ENCODE measurements at places on chromosomes 4 and X. TPM values are rescaled to one million over a fixed set of nuclear protein-coding genes. Genes with fewer than 3 reads are reported as not detected.

Gene MAGEA2B
- not detected for total RNA-seq

Gene NPNT
- 0.98 TPM for total RNA-seq

DNA sequence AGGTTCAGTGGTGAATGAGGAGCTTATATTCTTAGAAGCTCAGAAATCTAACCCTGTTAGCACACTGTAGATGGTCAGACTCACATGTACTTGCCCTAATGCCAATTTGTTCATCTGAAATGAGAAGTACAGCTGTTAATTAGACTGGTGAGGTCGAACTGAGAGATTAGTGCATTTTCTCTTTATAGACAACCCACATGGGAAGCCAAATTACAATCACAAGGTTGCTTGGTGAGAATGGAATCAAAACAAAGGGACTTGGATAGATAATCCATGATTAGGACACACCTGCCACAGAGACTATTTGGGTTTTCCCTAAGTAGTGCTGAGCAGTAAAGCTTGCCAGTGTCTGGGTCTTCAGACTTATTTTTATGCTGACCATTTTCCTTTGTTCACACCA lies 88.3 kb downstream of the POLA1 start:
- no peak for DNase-seq

GRCh38 chr4:5755161-5755560 lies 44.2 kb downstream of the EVC start:
- DNase-seq, result no peak

GRCh38 chr4:46993075-46994006 lies at the start of gene GABRA4:
GABRA4 (minus strand) TSS chr4:46993581; CDS start chr4:46993424, 157 bp downstream.
- DNase-seq, result no peak

Gene EIF4E
- total RNA-seq, result 47.7 TPM

Gene BRCC3
- 15.9 TPM for total RNA-seq

DNA sequence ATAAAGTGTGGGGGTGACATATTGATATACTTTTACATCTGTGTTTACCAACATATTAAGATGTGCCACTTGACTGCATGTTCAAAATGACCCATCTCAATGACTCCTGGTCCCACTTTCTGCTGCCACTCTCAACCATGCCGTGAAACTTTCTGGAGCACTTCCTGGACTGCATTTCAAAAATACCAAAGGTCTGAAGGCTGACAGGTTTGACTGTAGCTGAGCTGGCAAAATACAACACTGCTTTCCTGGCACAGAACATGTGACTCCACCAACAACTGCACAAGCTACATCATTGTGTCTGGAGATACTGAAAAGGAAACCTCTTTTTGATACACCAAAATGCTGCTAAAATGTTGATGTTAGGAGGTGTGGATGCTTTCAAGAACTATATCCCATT lies 184.8 kb downstream of the UNC5C start:
- DNase-seq, result no peak

DNA sequence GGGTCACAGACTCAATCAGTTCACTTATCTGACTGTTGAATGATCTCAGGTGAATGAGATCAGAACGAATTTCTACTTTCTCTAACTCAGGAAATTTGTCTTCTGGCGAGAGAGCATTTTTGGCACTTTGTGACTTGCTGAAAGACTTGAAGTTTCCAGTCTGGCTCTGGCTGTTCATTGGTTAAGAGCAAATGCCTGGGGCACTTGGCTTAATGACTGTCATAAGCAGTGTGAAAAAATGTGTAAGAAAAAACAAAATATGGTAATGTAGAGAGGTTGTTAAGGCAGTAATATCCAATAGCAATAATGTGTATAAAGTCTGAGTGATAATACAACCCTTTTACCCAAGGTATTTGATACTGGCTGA lies 71.3 kb upstream of the PGRMC2 start:
- DNase-seq, result no peak

DNA sequence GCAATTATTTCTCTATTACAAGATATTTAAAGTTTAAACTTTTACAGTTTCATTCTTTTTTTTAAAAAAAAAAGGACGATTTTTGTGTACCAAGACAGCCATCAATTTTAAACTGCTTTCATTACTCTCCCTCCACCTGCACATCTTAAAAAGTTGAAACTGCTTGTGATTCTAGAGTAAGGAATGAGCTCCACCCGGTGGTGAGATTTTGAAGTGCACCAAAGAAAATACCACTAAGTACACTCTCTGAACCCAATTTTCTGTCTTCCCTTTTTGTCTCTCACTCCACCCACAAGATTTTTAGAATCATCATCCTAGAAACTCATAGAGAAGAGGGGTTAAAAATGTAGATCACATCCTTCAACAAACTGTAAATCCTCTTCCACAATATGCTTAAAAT lies 91.3 kb upstream of the WDR44 start:
- DNase-seq, result no peak

- no peak for DNase-seq
Measured at GRCh38 chrX:96480081-96480480, 204.6 kb upstream of the DIAPH2 start.

GRCh38 chrX:129768586-129769466 lies 10.9 kb upstream of the SASH3 start:
- DNase-seq, result no peak

Gene LONRF3
- 25.3 TPM for total RNA-seq

Gene ZDHHC15
- total RNA-seq, result 0.25 TPM

- no peak for DNase-seq
Measured at GRCh38 chrX:118208481-118208880, 91.9 kb upstream of the KLHL13 start.

GRCh38 chrX:10990976-10991375 lies 120.2 kb upstream of the HCCS start:
- no peak for DNase-seq

DNA sequence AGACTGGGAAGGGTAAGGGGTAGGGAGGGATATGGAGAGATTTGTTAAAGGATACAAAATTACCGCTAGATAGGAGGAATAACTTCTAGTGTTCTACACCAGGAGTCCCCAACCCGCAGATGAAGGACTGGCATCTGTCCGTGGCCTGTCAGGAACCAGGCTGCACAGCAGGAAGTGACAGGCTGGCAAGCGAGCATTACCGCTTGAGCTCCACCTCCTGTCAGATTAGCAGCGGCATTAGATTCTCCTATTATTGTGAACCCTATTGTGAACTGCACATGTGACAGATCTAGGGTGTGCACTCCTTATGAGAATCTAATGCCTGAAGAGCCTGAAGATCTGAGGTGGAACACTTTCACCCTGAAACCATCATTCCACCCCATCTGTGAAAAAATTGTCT lies 27.9 kb upstream of the BBS7 start:
- no peak for DNase-seq

GRCh38 chr4:162836773-162837172 lies 329.9 kb downstream of the NAF1 start:
- DNase-seq, result no peak

Gene TIGD4
- total RNA-seq, result not detected

Gene FMR1NB
- not detected for total RNA-seq

Measured in psoas muscle (tissue), 8 donors.